ENCODE measurements at places on chromosomes 6 and 20.

GRCh38 chr6:125262016-125263013, 39.5 kb downstream of the HDDC2 start:
- DNase-seq, result no peak

DNA sequence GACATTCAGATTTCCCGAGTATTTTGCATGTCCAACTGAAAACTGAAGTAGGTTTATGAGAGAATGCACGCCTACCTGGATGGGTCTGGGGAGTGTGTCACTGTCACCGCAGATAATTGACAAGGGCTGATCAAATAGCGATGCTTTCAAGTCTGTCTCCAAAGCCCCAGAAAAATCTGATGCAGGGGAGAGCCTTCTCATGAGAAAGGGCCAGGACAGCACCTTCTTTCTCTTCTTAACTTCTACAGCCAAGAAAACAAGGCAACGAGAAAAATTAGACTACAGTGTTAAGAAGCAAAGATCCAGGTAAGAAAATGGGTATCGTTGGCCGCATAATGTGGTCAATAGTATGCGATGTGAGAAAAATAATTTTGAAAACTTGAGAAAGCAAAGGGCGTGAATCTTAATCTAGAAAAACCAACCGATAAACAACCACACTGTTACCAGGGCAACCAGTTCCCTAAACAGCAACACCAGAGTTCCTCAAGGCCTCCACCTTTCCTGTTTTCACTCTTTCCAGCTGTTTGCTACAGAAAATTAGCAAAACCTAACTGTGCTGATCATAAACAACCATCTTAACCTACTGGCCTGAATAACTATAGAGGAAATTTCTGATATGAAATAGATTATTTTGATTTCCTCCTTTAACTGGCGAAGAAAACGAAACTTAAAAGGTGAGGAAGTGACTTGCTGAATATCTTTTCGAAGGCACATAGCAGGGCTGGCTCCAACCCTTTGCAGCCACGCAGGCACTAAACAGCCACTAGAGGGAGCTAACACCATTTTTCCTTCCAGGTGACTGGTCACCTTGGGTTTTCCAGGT, 2.6 kb downstream of the TAGAP start:
- no peak for DNase-seq

GRCh38 chr6:34531580-34532201, 24.4 kb downstream of the SPDEF start:
- DNase-seq, result no peak

- no peak for DNase-seq
These were observed 18.7 kb downstream of the GATA5 start for GRCh38 chr20:62457098-62457497.

Data from GM12891 (cell line).